ENCODE measurements at places on chromosomes 13 and 19.

GRCh38 chr13:110393761-110394160, 86.7 kb downstream of the COL4A2 start:
- no peak for DNase-seq

DNA sequence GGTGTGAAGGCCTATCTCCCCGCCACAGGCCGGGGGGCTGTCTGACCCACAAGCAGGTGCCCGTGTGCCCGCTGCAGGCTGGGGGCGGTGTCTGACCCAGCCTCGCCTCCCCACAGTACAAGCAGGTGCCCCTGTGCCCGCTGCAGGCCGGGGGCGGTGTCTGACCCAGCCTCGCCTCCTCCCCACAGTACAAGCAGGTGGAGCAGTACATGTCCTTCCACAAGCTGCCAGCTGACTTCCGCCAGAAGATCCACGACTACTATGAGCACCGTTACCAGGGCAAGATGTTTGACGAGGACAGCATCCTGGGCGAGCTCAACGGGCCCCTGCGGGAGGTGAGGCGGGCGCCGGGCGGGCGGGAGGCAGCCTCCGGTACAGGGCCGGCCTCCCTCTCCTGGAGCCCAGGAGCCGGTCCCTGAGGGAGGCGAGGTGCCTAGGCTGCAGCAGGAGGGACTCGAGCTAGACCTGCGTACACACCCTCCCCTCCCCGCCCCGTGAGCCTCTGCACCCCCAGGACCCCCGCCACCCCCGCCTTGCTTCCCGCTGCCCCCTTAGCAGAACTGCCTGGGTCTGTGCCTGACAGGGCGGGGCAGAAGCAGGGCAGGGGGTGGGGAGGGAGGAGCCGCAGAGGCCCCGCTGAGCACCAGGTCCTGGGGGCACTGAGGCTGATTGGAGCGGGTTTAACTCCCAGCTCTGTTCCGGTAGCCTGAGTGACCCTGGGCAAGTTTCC, 20.6 kb downstream of the HCN2 start:
- no peak for DNase-seq

DNA sequence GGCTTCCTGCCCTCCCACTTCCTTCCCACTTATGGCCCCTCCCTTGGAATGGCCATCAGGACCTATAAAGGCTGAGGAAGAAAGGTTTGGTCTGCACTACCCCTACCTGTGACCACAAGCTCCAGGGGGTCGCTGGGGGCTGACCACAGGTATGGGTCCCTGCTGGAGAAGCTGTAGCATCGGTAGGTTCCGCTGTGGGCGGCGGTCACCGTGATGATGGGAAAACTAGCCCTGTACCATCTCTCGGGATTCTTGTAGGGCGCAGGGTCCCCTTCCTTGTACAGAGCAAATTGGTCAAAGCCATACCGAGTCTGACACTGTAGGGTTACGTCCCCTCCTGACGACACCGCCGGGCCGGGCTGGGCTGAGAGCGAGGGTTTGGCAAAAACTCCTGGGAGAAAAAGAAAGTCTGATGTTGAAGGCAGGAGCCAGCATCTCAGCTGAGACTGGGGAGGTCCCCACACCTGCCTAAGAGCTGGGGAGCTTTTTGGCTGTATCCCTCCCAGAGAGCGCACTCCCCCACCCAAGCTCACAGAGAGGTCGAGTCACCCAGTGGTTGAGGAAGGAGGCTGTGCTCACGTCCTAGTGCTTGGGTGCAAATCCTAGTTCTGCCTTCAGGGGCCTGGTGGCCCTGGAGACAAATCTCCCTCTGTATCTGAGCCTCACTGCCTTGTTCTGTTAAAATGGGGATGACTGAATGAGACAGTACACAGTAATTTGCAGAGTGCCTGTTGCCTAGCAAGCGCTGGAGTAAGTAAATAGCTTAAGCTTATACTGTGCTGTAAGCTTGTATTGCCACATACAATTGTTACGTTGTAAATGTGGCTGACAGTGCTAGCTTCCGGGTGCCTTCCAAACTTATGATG, 10.4 kb downstream of the GP6 start:
- DNase-seq: no peak

GRCh38 chr13:36715841-36716240, 42.0 kb downstream of the SERTM1 start:
- no peak for DNase-seq

GRCh38 chr19:17614476-17614875, 59.0 kb downstream of the COLGALT1 start:
- DNase-seq: no peak

DNA sequence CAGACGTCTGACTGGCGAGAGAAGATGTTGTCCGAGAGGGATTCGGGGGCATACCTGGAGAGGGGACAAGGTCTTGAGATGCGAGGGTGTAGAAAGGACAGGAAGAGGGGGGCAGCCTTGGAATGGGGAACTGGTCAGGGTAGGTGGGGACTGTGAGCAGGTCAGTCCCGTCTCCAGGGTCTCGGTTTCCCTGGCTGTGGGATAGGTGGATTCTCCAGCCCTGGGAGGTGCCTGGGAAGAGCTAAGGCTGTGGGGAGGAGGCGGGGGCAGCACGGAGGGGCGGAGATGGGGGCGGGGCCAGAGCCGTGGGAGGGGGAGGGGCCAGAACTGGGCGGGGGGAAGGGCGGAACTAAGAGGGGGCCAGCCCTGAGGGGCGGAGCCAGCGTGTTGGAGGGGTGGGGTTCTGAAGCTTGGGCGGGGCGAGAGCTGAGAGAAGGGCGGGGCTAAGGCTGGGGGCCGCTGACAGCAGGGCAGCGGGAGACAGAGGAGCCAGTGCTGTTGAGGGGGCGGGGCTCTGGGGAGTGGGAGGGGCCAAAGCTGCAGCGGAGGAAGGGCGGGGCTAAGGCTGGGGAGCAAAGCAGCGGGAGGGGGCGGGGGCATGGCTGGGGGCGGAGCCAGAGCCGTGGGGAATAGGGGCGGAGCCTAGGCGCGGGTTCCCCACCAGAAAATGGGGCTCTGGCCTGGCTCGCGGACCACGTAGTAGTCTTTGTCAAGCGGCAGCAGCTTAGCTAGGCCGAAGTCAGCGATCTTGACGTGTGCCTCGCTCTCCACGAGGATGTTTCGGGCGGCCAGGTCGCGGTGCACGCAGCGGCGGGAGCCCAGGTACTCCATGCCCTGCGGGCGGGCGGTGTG, 9.5 kb upstream of the INSL3 start:
- DNase-seq: peak; percentile 79

- DNase-seq: no peak
Measured at GRCh38 chr19:58573658-58574164, 576 bp upstream of the MZF1 start.

GRCh38 chr13:107590556-107590955, 624.8 kb downstream of the LIG4 start:
- DNase-seq: no peak

GRCh38 chr13:27919659-27919933, 204 bp upstream of the PDX1 start:
- no peak for DNase-seq

GRCh38 chr13:55554741-55555140, 1586.0 kb upstream of the PRR20A start:
- no peak for DNase-seq

GRCh38 chr19:944171-944567, 18.3 kb downstream of the ARID3A start:
- peak; percentile 75 for DNase-seq

DNA sequence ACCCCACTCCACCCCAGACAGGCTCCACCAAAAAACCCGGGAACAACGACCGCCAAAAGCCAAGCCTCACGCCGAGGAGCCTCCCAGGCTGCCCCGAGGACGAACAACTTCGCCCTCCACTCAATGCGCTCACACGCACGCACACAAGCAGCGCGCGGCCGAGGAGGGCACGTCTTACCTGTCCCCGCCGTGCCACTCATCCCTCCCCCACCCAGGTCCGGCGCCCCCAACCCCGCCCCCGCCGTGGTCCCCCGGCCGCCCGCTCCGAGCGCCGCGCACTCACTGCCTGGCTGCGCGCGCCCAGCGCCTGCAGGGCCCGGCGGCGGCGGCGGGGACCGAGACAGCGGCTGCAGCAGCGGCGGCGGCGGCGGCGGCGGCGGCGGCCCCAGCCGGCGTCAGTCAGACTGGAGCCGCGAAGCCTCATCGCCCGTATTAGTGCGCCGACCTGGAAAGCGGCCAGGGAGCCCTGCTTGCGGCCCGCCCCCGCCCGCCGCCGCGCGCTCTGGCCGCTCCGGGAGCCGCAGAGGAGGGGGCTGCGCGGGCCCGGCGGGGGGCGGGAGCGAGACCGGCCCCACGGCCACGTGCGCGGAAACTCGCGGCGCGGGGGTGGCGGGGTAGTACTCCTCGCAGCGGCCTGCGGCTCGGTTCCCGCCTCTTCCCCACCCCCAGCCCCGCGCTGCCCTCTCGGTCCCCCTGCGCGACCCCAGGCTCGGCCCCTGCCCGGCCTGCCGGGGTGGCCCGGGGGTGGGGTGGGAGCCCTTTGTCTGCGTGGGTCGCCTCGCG, at the start of gene SMAD9:
Gene SMAD9 (minus strand): TSS at position 406 of the 783 bp plus-strand sequence. CDS start 40,549 bp downstream, outside the sequence.
- DNase-seq: peak; percentile 27

GRCh38 chr19:2636141-2636896, 66.2 kb downstream of the GNG7 start:
- DNase-seq: no peak

GRCh38 chr13:44951184-44951583, 38.1 kb downstream of the NUFIP1 start:
- no peak for DNase-seq

DNA sequence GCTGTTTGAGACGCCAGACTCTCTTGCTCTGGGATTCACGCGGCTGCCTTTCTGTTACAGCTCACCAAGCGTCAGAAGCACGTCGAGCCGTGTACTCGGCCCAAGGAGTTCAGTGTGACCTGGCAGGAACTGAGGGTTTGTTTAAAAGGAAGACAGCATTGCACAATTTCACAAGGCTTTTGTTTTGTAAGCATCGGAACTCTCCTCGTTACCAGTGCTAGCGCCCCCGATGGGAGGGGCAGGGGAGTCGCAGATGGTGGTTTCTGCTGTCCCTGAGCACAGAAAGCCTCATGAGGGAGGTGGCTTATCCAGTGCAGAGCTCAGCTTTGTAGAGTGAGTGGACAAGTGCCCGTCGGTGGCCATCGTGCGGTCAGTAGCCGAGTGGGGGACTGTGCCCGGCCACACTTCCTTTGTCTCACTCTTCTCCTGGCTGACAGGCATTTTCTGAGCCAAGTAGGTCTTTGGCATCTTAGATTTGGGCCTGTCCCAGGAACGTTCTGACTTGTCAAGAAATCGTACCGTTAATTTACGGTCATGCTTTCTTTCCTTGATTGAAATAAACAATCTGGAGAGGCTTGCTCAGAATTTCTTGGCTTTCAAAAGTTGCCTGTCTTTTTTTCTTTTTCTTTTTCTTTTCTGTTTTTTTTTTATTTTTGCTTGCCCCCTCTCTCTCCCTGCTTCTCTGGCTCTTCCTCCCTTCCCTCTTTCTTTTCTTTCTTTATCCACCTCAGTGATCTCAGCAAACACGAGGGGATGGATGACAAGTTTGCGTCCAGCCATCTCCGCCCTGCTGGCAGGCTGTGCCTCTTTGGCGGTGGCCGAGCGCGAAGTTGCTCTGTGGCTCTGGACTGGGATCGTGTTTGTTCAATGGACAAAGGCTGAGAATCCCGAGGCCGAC, 7.7 kb downstream of the KDM4B start:
- DNase-seq: peak; percentile 30

- no peak for DNase-seq
Measured at GRCh38 chr19:46992699-46993535, 26.7 kb upstream of the NPAS1 start.

DNA sequence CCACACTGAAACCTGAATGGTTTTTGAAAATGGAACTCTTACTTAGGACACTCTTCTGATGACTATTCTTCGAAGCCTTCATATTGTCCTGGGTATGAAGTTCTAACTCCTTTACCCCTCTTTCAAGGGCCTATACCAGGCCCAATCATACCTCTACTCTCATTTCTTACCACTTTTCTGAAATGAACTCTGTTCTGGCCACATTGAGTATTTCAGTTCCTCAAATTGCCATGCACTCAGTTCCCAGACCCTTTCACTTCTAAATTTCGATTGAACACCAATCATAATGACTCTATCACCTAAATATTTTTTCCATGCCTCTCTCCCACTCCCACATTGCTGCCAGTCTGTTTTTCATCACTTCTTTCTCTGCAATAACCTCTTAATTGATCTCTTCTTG, 53.7 kb downstream of the LACC1 start:
- DNase-seq: no peak

DNA sequence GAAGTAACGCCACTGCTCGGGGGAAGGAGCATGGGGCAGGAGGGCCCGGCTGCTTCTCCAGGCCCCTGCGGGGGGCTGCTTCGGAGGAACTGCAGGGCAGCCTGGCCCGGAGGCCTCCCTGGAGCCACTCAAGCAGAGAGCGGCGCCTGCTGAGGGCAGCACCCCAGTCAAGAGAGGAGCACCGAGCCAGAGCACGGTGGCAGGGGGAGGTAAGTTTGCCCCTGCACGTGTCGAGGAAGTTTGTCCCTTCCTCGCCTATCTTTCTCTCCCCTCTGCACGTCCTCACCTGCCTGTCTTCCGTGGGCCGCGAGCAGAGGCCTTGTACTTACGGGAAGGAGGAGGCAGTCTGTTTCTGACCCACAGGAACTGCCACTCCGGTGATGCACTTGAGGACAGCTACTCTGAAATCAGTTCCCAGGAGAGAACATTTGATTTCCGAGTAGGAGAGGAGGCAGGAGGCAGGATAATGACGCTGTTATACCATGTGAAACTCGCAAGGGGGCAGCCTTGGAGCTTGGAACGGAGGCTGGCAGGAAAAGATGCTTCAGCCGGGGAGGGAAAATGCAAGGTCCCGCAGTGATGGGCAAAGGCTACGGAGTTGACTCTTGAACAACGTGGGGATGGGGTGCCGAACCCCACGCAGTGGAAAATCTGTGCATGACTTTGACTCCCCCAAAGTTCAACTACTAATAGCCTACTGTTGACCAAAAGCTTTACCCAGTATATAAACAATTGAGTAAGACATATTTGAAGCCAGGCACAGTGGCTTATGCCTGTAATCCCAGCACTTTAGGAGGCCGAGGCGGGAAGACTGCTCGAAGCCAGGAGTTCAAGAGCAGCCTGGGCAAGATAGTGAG, 5.0 kb downstream of the FFAR1 start:
- DNase-seq: peak; percentile 69

- no peak for DNase-seq
Measured at GRCh38 chr19:28019371-28019770, 1193.6 kb downstream of the UQCRFS1 start.

- no peak for DNase-seq
Measured at GRCh38 chr19:2039089-2039958, 11.7 kb downstream of the MKNK2 start.

- no peak for DNase-seq
Measured at GRCh38 chr13:99165753-99166587, 34.7 kb upstream of the UBAC2 start.

DNA sequence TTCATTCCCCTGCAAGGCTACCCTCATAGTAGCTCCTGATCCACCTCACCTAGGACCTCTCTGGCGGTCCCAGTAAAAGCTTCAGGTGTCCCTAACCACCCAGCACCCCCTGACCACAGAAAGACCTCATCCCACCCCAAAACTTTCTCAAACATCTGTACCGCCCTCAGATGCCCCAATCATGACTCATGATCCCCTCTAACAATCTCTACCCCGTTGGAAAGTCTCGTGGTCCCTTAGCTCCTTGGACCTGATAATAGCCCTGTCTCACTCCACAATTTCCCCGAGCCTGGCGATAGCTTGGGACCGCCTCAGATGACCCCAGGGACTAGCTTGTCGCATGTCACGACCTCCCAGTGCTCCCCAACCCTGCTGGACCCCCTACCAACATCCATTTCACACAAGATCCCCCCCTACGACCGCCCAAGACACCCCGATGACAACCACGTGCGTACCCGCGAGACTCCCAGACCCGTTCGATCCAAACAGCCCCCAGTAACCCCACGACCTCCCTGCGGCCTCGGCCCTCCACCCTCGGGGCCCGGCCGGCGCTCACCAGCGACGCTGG, 450 bp downstream of the NDUFA11 start:
- no peak for DNase-seq

All from right kidney (tissue), 9 donors.